Fibroblast of skin of abdomen (primary cell): ENCODE measurements at places on chromosomes 2 and 18.

DNA sequence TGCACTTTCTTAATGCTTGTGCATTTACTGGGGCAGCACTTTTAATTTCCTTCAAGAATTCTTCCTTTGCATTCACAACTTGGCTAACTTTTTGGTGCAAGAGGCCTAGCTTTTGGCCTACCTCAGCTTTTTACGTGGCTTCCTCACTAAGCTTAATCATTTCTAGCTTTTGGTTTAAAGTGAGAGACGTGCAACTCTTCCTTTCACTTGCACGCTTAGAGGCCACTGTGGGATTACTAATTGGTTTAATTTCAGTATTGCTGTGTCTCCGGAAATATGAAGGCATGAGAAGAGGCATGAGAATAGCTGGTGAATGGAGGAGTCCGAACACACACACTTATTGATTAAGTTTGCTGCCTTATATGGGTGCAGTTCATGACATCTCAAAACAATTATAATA lies 354.1 kb downstream of the DLGAP1 start:
- DNase-seq: no peak

GRCh38 chr2:77521548-77521891 lies 656 bp downstream of the LRRTM4 start:
- no peak for DNase-seq

DNA sequence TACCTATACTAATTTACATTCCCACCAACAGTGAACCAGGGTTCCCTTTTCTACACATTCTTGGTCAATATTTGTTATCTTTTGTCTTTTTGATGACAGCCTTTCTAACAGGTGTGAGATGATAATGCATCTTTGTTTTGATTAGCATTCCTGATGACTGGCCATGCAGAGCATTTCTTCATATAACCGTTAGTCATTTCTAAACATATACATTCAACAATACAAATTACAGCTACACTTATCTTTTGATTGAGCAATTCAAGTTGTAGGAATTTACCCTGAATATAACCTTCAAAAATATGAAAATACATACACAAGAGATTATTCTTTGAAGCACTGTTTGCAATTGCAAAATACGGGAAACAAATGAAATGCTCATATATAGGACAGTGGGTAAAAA lies 94.9 kb downstream of the TMEM131 start:
- DNase-seq: no peak

DNA sequence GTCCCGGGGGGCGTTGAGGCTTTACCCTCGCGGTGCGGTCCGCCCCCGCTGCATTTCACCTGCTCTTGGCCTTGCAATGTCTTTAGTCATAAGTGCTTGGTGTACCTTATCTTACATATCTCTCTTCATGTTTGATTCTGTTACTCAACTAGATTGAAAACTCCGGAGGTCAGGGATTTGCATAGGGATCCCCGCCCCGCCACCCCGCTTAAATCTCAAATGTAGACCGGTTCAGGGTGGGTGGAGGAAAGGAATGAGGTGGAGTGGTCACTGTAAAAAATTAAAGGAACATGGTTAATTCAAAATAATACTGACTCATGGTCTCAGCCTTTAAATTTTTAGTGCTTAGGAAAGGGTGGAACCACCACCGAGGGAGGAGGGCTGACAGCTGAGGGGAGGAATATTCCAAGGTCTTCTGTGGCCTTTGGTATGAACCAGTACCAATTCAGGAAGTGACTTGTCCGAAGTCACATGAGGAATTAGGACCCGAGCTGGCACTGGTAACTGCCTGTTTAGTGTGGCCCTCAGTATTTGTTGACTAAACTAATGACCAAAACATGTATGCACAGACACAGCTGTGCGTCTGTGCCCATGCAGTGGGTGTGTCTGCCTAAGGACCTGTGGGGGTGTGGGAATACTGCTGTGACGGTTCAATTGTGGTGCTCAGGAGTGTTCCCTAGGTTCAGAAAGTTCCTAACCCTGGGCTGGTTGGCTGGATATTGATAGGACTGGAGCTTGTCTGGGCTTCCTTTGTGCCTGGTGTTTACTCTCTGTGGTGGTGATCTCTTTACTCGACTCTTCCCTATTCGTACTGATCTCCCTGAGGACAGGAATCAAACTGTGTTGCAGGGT lies 1.0 kb downstream of the PLEKHB2 start:
- DNase-seq: peak; percentile 25

DNA sequence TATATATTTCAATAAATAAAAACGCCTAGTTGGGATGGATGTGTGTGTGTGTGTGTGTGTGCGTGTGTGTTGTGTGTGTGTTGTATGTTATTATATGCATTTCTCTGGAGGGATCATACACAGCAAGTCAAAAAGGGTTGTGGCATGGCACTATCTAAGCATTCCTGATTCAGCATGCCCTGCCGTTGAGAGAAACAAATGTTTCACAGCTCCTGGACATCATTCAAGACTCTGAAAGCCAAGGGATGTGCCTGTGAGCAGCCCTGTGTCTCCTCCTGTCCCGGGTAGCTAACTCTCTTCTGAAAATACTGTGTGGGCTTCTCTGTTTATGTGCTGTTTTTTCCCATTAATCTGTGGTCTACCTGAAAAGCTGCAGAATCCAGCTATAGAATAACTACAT lies 197.9 kb upstream of the SETBP1 start:
- DNase-seq: no peak

DNA sequence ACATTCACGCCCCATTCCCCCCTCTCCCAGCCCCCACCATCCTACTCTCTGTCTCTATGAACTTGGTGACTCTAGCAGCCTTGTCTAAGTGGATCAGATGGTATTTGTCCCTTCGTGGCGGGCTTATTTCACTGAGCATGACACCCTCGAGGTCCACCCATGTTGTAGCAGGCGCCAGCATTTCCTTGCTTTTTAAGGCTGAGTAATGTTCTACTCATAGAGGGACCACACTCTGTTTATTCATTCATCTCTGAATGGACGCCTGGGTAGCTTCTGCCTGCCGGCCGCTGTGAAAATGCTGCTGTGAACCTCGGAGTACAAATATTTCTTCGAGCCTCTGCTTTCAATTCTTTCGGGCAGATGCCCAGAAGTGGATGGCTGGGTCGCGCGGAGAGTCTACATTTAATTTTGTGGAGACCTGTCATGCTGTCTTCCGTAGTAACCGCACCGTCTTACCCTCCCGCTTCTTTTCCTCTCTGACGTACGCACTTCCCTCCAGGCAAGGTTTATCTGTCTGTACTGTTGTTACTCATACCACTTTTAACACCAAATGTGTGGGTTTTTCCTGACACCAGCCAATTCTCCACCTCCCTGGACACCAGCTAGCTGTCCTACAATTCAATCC lies 5.6 kb downstream of the CROCC2 start:
- no peak for DNase-seq

DNA sequence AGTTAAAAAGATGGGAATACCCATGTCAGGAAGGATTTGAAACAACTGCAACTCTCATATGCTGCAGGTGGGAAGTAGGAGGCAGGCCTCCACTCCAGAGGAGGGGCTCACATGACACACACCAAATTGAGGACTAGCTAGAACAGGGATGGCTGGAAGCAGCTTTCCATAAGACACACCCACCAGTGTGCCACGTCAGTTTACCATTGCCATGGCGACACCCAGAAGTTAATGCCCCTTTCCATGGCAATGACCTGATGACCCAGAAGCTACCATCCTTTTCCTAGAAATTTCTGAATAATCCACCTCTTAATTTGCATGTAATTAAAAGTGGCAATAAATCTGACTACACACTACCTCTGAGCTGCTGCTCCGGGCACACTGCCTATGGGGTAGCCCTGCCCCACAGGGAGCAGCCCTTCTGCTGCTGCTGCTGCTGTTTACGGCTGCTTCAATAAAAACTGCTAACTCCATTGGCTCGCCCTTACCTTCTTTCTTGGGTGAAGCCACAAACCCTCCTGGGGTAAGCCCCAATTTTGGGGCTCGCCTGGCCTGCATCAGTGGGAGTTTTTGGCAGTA lies 89.4 kb downstream of the RRM2 start:
- DNase-seq: no peak

DNA sequence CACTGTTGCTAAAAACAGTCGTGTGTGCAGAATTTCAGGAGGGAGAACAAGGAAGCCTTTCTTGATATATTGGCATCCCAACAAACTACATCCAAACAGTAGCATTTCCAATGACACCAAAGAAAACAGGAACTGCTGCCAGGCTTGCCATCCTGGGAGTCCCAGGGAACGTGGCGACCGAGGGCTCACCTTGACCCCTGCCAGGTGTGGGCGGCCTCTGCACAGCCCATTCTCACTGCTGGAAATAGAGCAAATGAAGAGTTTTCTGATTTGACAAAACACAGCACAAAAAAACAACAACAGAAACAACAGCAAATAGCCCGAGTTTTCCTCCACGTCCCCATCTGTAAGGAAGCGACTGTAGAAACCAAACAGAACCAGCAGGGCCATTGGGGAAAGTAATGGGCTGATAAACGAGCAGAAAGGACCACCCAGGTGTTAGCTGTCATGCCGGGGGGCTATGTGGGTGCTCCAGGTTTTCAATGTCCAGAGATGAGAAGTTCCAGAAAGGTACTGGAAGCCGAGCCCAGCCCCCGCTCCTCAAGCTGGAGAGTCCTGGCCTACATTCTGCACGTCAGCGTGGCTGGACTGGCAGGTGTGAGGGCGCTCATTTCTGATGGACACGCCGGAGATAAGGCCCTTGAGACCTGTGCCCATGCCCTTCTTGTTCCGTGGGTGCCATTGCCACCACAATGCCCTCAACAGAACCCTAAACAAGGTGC lies 80.8 kb downstream of the TWIST2 start:
- DNase-seq: no peak

DNA sequence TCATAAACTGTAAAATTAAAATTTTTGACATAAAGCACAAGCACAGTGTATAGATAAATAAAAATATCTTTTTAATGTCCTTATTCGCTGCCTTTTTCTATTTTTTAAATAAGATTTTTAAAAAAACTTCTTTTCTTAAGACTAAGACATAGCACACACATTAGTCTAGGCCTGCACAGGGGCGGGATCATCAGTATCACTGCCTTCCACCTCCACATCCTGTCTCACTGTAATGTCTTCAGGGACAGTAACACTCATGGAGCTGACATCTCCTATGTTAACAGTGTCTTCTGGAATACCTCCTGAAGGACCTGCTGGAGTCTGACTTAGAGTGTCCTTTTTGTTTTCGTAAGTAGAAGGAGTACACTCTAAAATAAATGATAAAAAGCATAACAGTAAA lies 33.0 kb downstream of the VAPA start:
- no peak for DNase-seq

DNA sequence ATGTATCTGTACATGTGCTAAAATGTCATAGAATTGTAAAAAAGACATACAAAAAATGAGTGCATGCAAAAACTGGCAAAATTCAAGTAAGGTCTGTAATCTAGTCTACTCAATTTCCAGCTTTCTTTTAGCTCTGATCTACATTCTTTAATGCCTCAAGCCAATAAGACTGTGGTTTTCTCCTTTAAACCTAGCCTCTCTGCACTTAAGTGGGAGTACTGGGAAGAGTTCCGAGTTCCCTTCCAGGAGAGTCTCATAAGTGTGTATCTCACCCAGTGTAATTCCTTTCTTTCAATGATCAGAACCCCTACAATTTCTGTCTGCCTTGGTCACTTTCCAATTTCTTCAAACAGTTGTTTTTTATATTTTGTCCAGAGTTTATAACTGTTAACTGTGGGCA lies 150.1 kb downstream of the PTRHD1 start:
- DNase-seq: no peak

DNA sequence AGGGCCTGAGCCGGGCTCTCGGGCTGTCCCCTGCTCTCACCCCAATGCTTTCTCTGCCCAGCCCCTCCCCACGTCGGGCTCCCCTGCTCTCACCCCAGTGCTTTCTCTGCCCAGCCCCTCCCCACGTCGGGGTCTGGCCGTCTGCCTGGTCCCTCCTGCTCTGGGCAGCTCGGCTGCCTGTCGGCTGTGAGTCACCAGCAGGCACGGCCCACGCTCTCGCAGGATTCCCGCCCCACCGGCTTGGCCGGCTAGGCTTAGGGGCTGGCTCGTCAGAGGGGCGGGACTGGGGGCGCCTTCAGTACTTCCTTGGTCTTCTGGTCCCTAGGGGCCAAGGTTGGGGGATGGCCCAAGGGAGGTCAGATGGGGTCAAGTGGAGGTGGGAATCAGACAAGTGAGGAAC lies 3.3 kb downstream of the BOK start:
- DNase-seq: peak; percentile 72

GRCh38 chr2:100924520-100925451 lies 77.3 kb upstream of the RPL31 start:
- peak; percentile 84 for DNase-seq

- DNase-seq: no peak
Observed at GRCh38 chr2:121890041-121890440, 134.6 kb downstream of the TSN start.

DNA sequence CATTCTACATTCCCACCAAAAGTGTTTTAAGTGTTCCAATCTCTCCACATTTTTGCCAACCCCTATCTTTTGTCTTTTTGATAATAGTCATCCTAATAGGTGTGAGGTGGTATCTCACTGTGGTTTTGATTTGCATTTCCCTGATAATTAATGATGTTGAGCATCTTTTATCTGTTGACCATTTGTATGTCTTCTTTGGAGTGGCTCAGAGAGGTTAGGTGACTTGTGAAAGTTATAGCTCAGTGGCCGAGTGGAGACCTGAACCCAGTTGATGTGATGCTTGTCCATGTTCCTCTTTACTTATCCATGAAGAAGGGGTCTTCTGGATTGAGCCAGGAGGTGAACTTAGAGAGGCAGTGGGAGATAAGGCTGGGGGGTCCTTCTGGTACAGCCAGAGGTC lies 78.8 kb downstream of the DDX1 start:
- no peak for DNase-seq

GRCh38 chr2:32680942-32681341 lies 53.1 kb downstream of the TTC27 start:
- peak; percentile 4 for DNase-seq

- DNase-seq: no peak
Observed at GRCh38 chr2:171490577-171490976, 31.7 kb upstream of the CYBRD1 start.

DNA sequence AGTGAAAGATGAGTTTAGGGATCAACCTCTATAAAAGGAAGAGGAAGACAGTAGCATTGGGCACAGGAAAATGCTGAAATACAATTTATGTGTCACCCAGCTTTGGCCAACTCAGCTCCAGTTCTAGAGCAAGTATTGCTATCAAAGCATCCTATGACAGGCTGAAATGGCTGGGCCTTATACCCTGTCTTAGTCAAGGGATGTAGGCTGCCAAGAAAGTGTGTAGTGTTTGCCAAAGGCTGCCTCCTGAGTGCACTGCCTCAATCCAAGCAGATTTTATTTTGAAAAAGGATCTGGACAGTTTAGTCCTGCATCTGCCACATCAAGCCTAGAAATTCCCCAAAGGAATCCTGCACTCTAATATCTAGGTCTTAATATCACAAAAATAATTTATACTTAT lies 359.9 kb upstream of the ZC3H15 start:
- DNase-seq: no peak
